ENCODE measurements at places on chromosomes 5 and 9. TPM values are rescaled to one million over a fixed set of nuclear protein-coding genes. Genes with fewer than 3 reads are reported as not detected.

- DNase-seq: no peak
Measured at GRCh38 chr5:71751422-71751821, 32.3 kb downstream of the CARTPT start.

Gene SLC28A3
- 0.13 TPM for total RNA-seq

GRCh38 chr9:116152941-116153764 lies 438 bp upstream of the PAPPA start:
- DNase-seq: no peak

DNA sequence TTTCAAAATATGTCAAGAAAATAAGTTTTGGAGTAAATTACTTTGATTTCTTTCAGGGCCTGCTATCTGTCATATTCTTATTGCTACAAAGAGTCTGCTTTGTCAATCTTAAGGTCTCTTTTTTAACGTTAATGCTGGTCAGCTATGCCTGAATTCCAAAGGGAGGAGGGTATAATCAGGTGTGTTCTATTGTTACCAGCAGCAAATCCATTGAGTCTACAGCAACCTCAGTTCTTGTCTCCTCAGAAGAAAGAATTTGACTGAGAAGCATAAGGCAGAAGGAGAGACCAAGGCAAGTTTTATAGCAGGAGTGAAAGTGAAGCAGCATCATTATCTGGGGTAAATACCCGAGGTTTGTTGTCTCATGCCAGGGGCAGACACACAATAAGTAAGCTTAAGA lies 23.7 kb upstream of the MINAR2 start:
- DNase-seq: no peak

Gene NRG2
- total RNA-seq: 21.0 TPM

- DNase-seq: no peak
Measured at GRCh38 chr5:107958861-107959260, 288.1 kb upstream of the EFNA5 start.

DNA sequence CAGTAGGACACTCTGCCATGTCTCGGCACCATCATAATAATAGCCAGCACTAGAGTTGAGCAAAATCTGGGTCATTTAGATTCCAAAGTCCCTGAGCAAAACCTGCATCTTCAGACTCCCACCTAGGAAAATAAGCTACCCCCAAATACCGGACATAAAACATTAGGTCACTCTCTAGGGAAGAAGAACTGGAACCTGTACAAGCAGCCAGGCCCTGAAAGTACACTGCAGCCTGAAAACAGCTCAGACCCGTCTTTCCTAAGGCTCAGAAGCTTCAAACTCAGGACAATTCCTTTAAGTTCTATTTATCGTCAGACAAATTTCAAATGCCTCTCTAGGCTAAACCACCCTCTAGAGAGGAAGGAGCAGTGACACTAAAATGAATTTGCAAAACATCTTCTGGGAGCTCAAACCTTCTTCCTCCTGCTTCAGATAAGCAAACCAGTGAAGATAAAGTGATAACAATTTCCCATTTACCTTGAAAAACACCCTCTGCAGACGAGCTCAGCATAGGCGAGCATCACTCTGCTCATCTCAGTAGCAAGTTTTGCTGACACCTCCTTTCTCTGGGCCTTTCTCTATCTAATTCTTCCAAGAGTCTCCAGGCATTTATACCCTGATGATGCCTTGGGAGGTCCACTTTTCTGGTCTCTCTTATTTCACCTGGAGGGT lies 34.0 kb downstream of the ADAM19 start:
- no peak for DNase-seq

GRCh38 chr9:135156525-135157510 lies 69.3 kb downstream of the OLFM1 start:
- no peak for DNase-seq

Gene NUP214
- 54.3 TPM for total RNA-seq

Gene PCDHGB5
- total RNA-seq: 1.8 TPM

GRCh38 chr9:130699047-130699446 lies 5.5 kb downstream of the EXOSC2 start:
- DNase-seq: no peak

DNA sequence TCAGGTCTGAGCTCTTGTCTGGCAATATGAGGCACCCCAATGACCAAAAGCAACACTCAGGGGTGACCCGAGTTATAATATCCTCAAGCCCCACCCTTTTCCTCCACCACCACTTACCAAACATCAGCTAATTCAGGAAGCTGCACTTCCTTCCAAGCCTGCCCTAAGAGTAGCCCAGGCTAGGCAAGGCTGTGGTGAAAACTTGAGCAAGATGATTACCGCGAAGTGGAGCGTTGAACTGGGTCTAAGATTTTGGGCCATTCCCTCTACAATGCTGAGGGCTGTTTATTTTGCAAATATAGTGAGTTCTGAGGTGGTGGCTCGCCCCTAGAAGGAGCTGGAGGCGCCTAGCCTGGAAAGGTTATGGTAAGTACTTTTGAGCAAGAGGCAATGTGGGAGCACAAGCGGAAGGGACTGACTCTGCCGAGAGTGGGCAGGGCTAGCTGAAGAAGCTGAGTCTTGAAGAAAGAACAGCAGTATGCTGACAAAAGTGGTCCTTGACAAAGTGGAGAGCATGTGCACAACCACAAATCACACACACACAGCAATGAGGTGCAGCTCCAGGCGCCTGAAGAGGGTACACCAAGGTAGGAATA lies at the start of gene HK3:
Gene HK3, minus strand, starts transcription at position 51 of the 596 bp plus-strand sequence. CDS start 3,187 bp downstream, outside the sequence.
- no peak for DNase-seq

Gene APBA1
- not detected for total RNA-seq

GRCh38 chr5:80417973-80418372 lies 10.1 kb downstream of the ZFYVE16 start:
- DNase-seq: no peak

Gene ABCA1
- 0.61 TPM for total RNA-seq

Gene TLX3
- total RNA-seq: not detected

Gene NUTM2G
- not detected for total RNA-seq

Gene SH3TC2
- total RNA-seq: not detected

- DNase-seq: no peak
Measured at GRCh38 chr5:32230356-32231099, 56.4 kb upstream of the GOLPH3 start.

DNA sequence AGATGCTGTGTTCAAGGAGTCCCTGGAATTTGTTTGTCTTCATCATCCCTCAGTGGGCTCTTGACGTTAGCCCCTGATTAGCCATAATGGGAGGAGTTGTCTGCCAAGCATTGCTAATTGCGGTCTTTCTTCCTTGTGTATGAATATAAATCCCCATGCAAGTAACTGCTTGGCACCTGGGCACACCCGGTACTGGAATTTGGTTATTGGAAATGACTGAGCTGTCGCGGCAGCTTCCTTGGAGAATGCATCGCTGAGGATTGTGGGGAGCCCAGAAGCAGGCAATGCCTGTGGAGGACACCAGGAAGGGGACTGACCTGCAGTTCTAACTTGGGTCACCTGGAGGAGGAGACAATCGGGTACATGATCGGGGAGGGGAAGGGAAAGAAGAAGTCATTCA lies 53.3 kb upstream of the CTSL start:
- DNase-seq: no peak

DNA sequence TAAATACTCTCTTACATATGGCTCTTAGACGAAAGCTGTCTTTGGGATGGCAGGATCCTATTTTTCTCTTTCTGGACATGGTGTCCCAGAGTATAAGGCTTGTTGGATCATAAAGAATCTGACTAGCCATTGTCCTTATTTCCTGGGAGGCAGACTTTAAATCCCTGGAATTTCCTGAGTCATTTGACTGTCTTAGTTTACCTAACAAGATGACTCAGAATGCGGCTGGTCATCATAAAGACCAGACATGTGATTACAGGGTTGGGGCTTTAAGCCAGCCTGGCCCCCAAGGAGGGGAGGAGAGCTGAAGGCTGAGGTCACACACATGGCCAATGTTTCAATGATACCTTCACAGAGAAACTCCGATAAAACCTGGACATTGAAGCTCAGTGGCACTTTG lies 37.2 kb downstream of the FAM240B start:
- no peak for DNase-seq

GRCh38 chr5:548256-548655 lies 24.0 kb upstream of the SLC9A3 start:
- no peak for DNase-seq

DNA sequence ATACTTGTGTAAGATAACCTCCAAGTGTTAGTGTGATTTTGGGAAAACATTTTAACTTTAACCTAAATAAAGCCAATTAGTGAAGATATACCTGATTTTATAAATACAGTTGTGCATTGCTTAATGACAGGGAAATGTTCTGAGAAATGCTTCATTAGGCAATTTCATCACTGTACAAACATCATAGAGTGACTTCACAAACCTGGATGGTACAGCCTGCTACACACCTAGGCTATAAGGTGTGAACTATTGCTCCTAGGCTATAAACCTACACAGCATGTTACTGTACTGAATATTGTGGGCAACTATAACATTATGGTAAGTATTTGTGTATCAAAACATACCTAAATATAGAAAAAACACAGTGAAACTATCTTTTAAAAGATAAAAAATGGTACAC lies 166.8 kb upstream of the TARS1 start:
- DNase-seq: no peak

DNA sequence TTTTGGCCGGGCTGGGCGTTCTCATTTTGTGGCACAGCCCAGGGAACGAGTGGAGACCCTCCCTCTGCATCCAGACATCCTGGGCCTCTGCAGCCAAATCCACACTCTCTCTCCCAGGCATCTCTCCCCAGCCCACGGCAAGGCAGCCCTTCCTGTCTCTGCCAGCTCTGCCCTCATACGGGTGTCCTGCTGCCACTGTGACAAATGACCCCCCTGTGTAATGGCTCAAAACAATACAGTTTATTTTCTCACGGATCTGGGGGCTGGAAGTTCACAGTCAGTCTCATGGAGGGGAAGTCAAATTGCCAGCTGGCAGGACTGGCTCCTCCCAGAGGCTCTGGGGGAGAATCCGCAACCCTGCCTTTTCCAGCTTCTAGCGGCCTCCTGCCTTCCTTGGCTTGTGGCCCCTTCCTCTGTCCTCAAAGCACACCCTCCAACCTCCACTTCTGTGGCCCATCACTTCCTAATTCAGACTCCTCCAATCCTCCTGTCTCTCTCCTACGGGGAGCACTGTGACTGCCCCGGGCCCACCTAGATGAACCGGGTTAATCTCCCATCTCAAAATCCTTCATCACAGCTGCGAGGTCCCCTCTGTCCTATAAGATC lies 70.2 kb upstream of the COL5A1 start:
- DNase-seq: no peak

Gene OCLN
- 26.6 TPM for total RNA-seq

DNA sequence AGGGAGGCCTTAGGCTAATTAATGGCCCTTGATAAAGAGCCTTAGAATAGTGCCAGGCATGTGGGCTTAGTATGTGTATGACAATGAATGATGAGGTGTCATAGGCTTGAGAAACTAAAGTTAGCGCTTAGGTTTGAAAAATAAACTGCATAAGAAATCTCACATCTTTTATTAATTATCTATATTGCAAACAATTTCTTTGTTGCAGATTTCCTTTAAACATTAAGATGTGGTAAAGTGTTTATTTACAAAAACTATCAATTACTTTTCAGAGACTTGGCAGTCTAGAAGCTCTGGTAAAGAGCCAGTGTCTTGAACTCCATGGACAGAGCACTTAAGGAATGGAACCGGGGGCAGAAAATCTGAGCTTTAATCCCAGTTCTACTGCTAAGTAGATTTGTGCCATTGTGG lies 23.1 kb downstream of the MAP1B start:
- no peak for DNase-seq

DNA sequence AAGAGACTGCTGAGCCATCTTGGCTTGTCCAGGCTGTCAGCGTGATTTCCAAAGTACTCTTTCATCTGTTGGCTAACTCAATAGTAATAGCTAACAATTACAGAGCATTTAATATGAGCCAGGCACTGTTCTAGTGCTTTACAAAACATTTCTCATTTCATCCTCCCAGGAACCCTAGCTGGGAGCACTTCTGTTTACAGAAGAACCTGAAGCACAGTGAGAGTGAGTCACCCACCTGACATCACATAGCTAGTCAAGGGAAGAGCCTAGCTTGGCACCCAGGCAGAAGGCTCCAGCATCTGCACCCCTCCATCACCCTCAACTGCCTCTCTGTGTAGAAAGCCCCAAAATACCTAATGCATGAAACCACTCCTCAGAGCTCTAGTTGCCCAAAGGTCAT lies 57.5 kb upstream of the IQGAP2 start:
- DNase-seq: no peak

Gene SLC6A3
- total RNA-seq: not detected

DNA sequence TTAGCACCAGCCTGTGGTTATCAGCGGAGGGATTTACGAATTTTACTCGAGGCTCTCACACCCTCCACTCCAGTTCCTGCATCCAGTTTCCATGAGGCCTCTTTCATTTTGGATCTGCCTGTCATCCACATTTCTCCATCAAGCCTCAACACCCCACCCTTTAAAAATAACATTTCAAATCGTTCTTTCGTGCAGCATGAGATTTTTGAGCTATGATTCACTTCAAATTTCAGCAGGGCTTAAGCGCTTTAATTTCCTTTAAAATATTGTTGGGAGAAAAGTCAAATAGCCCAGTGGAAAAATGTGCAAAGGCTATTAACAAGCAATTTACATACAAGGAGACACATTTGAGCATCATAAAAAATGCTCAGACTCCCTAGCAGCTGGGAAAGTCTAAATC lies 103.2 kb downstream of the MSX2 start:
- DNase-seq: no peak

DNA sequence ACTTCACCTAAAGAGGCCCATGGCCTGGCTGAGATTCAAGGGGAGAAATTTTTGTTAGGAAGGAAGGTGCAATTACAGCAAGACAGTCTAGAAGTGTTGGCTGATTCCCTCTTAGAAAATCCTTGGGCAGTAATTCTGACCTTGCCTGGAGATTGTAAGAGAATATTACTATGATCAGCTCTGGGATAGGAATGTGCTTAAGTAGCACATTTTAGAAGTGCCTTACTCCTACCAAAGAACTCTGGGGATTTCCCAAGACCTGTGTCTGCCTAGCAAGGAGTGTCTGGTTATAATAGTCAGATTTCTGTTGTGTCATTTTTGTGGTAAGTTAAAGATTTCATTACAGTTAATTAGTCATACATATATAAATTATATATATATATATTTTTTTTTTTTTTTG lies 52.3 kb downstream of the NLN start:
- no peak for DNase-seq

DNA sequence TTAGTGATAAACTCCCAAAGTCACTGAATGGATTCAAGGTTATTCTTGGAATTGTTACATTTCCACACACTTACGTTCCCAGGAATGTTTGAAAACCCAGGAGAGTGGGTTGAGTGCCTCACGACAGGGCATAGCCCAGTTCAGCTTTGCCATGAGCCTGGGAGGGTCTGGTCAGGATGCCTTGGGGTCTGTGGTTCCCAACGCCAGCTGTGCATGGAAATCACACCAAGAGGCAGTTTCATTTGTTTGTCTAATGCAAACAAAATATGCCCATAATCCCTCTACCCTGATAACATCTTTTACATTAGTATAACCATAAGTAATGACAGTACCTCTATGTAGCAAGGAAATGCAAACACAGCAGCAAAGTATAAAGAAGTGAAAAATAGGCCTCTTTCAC lies 25.3 kb upstream of the MSX2 start:
- no peak for DNase-seq

DNA sequence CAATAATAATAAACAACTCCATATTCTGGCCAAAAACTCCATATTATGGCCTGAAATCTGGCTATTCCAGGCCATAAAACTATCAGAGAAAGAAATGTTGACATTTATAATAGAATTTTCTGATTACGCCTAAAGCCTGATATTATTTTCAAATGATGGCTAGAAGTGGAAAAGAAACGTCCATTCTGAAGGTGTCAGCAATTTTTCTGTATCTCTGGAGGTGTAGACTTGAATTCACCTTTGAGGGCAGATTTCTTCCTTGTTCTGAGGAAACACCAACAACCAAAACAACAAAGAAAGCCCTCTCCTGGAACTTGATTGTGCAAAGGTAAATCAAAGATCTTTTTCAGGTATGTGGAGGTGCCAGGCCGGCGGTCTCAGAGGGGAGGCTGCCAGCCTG lies 390.7 kb downstream of the DMAC1 start:
- DNase-seq: no peak

All from GM12878 (cell line).